Cerebellar nuclear complex (tissue), 1 donor: ENCODE measurements at places on chromosomes 16 and 17.

DNA sequence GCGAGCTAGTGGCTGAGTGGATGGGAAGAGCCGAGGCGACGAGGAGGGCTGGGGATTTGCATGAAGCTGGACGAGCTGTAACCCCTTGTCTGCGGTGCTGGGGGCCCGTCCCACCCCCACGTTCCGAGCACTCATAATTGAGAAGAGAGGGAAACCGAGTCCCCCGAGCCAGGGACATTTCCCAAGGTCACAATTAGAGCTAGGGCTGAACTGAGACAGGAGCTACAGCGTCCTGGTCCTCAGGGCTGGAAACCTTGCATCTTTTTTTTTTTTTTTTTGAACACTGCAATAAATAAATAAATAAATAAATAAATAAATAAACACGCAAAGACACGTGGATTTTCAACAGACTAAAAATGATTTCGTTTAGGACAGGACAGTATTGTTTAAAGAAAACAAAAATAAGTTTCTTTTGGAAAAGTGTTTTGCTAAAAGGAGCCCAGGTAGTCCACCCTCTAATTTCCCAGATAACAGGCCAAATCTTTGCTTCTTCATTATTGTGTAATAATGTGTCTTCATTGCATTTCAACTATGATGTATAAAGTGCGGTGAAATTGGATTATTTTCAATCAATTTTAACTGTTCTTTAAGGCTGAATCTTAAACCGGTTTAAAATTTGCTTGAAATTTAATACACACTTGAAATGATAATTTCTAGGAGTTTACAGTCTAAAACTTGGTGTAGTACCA is 992 bp downstream of the GDPD1 start:
- peak; percentile 19 for DNase-seq

DNA sequence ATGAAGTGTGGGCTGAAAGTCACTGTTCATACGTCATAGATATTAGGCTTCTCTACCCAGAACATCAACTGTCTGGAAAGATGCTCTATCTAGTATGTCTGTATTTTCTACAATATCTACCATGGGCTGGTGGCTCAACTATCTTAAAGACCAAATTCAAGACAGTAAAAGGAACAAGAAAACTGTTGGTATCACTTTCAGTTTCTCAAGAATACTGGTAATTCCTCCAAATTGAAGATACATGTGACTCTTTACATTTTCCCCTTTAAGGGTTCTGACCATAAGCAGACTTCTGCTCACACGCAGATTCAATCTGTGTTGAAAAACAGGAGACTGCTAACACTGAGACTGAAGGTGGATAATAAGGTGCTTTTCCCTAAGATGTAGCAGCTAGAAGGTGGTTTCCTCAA is 24.2 kb downstream of the XPO6 start:
- DNase-seq, result no peak

DNA sequence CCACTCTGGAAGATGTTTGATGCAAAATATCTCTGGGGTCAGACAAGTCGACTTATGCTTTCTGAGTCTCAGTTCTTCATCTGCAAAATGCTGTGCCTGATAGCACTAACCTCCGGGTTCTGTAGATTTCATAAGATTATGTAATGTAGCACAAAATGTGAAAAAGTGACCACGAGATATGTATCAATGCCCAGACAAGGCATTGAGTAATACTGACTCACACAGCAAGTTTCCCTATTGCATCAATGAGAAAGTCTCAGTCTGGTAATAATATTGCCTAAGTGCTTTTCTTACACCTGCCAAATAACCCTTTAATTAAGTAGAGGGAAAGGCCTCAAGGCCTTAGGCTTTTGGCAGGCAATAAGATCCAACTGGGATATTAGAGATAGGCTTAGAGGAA is 41.4 kb upstream of the MMP2 start:
- DNase-seq, result no peak

DNA sequence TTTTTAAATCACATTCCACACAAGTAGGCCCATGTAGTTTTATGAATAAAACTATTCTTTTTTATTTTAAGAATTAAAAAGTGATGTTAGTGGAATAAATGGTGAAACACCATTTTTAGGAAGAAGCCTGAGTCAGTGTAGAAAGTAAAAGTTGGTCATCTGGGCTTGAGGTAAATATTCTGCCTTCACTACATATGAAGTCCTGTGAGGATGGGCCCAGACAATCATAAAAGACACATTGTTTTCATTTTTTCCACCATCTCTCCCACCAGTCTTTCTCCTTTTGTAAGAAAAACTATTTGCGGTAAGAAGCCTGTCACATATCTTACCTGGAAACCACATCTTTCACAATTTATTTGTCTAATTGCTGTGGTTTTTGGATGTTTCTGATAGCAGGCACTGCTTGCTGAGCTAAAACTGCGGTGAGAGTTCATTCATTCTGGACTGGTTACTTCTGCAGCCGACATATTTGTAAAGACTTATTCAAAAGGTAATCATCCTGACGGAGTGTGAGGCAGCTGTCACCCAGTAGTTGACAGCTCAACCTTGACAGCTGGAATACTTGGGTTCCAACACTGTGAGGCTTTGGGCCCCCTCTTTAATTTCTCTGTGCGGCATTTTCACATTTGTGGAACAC is 10.6 kb upstream of the RFFL start:
- no peak for DNase-seq

- no peak for DNase-seq
These were observed 2.4 kb downstream of the TANC2 start for GRCh38 chr17:62968445-62968923.

GRCh38 chr17:27849474-27850185 is 43.5 kb downstream of the LYRM9 start:
- no peak for DNase-seq

DNA sequence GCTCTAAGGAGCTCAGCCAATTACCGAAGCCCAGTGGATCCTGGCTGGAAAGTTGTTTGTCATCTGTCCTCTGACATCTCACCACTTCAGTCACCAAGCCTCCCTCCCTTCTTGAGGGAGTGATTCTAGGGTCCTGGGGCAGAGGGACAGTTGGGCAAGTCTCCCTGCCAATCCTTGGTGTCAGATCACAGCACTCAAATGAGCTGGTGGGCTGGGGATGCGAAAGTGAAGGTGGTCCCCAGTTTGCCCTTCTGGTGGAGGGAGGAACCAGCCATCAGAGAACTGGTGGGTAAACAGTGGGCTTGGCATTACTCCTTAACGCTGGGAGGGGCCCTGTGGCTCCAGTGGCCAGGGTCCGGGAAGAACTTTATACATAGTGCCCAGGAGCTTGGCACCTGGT is 4.4 kb upstream of the CALB2 start:
- no peak for DNase-seq

GRCh38 chr17:3049705-3050295 is 13.6 kb downstream of the OR1D5 start:
- no peak for DNase-seq

DNA sequence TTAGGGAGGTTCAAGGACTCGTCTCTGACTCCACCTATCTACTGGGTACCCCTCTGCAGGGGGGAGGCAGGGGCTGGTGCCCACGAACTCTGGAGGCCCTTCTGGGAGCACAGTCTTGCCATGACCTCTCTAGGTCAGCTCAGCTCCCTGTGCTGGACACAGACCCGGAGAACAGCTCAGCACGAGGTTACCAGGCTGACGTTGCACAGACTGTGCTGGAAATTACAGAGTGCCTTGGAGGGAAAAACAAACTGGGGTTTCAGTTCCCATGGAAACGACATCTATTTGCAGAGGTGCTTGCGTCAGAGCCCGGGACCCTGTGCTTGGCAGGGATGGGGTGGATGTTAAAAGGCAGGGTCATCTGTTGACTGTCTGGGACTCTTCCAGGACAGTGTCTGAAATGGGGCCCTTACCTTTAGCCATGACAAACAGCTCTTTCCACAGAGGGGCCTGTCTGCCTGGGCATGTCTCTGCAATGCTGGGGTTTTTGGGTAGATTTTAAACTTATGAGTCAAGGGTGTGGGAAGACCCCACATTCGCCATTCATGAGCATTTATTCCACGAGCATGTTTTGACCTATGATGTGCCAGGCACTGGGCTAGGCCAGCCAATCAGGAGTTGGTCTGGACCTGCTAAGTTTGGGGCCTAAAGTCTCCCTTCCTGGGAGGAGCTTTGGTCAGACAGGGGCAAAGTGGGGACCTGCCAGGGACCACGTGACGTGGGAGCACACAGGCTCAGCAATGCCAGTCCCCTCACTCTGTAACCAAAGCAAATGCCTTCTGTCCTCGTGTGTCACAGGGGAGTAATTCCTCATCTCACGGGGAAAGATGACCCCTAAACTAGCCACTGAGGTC is 22.5 kb downstream of the CCR7 start:
- no peak for DNase-seq

- DNase-seq, result no peak
These were observed 12.7 kb downstream of the SLC6A4 start for GRCh38 chr17:30222721-30223175.

DNA sequence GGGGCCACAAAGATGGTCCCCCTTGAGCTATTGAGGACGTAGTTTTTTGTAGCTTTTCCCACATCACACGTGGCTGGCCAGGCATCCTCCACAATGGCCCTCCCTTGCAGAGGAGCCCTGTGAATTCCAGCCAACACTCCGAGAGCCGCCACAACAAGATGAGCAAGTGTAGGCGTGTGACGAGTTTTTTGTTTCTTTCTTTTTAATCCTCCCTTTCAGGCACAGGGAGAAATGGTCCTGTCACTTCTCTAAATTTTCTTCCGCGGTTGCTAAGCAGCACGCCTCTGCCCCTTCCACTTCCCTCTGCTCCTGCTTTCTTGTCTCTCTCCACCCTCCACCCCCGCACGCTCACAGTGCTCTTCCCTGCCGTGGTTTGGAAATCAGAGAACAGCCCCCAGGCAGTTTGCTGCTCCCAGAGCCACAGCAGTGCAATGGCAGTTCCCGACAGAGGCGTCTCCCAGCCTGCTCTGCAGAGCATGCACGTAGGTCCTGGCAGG is 68.0 kb upstream of the MRTFB start:
- DNase-seq, result no peak

DNA sequence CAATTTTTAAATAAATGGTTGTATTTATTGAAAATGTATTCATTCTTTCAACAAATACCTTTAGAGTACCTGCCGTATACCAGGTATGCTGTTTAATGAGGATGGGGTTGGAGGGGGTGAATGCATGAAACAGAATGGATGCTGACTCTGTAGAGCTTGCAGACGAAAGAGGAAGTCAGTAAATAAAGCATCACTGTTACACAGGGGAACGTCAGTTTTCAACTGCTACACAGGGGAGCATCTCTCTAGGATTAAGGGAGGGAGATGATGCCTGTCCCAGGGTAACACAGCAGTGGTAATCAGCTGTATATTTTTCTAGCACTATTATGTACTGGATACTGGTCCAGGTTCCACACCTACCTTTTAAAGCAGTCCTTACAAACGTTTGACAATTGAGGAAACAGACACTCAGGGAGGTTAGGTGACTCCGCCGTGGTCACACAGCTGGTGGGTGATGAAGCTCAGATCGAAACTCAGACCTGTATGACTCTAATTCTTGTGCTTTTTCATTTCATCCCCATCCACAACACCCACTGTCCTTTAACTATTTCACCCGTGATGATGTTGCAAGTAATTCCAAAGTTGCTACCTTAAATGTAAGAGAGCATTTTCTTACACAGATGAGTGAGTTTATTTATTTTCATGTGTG is 452.1 kb upstream of the HSBP1 start:
- DNase-seq, result no peak

- no peak for DNase-seq
These were observed 28.8 kb downstream of the RNF43 start for GRCh38 chr17:58388302-58389190.

- DNase-seq, result no peak
These were observed 9.7 kb upstream of the CLEC18A start for GRCh38 chr16:69941251-69942098.

DNA sequence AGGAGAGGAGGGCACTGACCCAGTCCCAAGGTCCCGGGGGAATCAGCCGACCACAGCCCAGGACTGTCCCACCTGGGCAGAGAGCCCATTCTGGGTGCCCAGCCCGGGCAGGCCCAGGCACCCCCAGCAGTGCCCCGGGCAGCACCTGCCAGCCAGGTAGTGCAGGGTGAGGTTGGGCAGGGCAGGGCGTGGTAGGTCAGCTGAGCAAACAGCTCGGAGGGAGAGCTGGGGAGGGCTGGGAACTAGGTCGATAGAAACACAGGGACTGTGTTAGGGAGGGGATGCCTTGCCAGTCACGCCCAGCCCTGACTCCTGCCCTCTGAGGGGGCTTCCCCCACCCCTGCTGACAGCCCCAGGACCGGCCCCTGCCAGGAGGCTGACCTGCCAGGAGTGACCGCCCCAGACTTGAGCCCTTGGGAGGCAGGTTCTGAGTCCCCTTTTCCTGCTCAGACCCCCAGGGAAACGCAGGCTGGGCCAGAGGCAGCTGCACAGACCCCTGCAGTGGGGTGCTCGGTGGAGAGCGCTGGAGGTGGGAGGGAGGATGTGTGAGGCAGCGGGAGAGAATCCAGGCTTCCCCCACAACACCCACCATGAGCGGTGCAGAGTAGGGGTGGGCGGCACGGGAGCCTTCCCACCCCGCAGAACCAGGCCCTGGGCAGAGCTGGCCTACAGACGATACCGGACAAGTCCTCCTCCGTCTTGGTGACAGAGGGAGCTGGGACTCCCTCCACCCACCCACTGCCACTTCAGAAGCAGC is 4.7 kb downstream of the HS3ST6 start:
- DNase-seq, result no peak

DNA sequence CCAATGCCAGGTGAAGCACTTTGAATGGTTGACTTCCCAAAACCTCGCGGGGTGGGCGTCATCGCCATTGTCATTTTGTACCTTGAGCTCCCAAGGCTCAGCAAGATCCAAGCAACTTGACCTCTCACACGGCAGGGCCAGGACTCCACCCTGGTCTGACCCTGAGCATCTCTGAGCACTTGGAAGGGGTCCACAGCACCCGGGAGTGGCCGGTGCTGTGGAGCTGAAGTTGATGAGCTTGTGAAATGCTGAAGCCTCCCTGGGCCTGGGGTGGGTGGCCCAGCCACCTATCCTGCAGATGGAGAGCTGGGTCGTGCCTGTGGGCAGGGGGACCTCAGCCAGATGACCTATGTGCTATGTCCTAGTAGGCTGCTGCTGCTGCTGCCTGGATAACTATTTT is 283.3 kb upstream of the FOXF1 start:
- no peak for DNase-seq

DNA sequence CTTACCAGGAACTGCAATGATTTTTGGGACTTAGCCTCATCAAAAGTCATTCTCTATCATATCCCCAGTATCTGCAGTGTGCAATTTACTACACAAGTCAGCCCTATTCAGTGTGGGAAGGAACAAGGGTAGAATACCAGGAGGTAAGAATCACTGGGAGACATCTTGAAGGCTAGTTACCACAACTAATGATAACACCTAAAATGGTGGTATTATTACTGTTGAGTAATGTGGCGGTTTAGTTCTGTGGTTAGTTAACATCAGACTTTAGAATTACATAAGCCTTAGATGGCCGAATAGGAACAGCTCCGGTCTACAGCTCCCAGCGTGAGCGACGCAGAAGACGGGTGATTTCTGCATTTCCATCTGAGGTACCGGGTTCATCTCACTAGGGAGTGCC is 567.9 kb upstream of the CDH11 start:
- DNase-seq, result no peak
